ENCODE measurements at places on chromosomes 1 and 21.

DNA sequence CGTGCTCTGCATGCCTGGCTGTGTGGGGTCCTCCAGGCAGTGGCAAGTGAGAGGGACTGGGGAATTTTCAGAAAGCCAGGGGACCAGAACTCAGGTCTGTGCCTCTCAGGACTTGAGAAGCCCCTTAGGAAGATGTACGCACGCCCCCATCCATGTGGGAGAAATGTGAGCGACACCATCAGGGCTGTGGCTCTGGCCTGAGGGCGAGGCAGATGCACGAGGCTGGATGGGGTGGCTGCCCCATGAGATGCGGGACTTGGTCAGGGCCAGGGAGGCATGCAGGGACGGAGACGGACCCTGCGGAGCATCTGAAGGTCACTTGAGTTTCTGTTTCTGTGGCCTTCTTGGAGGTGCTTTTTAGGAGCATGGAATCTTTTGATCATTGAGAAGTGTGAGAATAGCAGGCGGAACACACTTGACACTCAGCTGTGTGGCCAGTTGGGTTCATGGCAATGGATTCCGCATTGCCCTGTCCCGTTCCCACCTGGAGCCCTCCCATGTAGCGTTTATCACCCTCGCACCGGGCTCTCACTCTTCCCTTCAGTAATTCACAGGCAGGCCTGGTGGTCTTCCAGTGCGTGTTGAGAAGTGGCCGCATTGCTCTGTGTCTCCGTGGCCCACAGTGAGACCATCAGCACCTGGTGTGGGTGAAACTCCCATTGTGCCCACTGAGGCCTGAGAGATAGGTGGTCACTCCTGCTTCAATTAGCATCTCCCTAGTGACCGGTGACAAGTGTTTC lies 30.7 kb upstream of the ACTRT2 start:
- no peak for DNase-seq

DNA sequence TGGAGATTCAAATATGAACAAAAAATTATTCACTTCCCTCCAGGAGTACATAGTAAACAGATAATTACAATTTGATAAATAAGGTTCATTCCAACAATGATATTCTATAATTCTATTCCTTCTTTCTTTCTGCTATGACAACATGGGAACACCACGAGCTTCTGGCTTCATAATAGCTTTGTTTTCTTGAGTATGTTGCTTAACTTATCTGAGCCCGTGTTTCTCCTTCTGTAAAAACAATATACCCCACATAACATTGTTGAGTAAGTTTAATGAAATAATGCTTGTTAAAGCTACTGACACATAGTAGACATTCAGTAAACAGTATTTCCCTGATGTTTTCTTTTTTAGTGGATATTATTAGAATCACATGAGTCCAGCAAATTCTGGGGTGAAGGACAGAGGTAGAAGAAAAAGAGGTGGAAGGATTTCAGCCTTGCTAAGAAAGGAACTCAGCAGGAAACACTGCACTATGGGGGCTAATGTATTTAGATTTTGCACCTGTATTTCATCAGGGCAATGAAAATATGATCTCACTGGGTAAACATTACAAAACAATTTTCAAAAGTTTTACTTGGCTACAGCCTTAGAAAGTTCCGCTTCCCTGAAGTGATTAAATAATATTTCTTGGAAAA lies 430.8 kb upstream of the C1orf87 start:
- DNase-seq = no peak

GRCh38 chr1:183989078-183989577 lies 48.4 kb downstream of the COLGALT2 start:
- DNase-seq = no peak

GRCh38 chr1:212749821-212750535 lies 41.6 kb downstream of the NSL1 start:
- DNase-seq = peak; percentile 62

- DNase-seq = no peak
These were observed 76.6 kb downstream of the MAST2 start for GRCh38 chr1:45879885-45880598.

- no peak for DNase-seq
These were observed 1729.9 kb downstream of the NCAM2 start for GRCh38 chr21:22728091-22728490.

- no peak for DNase-seq
These were observed 483.0 kb downstream of the NCAM2 start for GRCh38 chr21:21481239-21481638.

DNA sequence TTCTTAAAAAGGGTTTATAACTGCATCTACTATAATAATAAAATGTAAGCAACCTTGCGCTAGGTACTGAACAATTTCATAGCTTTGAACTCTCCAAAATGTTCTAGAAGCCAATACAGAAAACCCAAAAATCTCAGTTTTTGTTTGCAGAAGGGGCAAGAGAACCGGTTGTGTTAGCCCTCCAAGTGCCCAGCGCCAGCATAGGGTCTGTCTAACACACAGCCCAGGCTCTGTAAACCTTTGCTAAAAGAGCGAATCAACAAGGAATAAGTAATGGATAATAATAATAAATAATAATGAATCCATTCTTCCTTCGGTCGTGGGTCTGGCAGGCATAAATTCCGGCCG lies 333 bp upstream of the CHAF1B start:
- no peak for DNase-seq

- DNase-seq = no peak
These were observed 57.7 kb downstream of the DDR2 start for GRCh38 chr1:162689745-162690671.

GRCh38 chr1:220233927-220234326 lies 38.3 kb downstream of the RAB3GAP2 start:
- DNase-seq = no peak

DNA sequence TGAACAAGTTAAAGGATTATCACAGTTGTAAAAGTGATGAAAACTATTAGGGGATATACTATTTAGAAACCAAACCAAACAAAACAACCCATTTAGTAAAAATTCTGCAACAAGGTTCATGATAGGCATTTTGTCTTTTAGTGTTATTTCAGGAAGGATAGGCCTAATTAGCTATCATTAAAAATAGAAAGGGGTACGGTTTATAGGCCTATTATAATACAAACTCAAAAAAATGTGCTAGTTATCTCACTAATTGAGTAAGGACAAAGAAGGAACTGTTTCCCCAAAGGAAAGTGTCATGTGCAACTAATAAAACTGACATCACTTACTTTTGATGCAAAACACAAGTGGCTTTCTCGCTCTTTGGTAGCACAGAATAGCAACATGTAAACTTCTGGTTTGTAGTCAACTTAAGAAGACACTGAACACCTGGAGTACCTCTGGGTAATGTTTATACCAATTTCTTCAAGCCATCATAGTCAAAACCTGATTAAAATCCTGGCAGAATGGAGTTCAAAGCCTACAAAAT lies 28.5 kb downstream of the SLC16A1 start:
- DNase-seq = no peak

- no peak for DNase-seq
These were observed 5.5 kb downstream of the HIPK1 start for GRCh38 chr1:113934511-113935055.

DNA sequence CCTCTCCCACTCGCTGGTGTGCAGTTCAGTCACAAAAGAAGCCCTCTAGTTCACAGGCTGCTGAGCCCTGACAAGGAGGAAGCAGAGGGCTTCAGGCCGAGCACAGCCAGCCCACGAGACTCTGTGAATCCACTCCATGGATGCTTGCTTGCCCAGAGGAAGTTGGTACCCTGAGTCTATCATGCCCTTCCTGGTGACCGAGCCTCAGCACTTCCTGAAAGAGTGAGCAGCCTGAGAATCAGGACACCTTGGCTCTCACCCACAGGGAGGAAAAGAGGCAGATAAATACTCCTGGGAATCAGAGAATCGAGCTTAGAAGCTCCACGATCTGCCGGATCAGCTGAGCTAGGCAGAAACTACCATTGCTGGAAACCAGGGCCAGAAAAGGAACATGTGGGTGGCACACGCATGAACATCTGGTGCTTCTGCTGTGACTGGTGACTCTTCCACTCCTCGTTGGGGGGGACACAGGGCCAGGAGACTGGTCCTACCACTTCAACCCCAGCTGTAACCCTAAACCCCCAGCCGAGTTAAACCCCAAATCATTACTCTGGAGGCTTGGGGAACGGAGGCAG lies 376.3 kb upstream of the CAMK1G start:
- DNase-seq = no peak

- no peak for DNase-seq
These were observed 61.6 kb upstream of the DEPDC1 start for GRCh38 chr1:68558321-68559026.

- DNase-seq = no peak
These were observed 94.7 kb upstream of the NRIP1 start for GRCh38 chr21:15159382-15160020.

GRCh38 chr1:180504186-180504585 lies 1.8 kb upstream of the ACBD6 start:
- DNase-seq = no peak

GRCh38 chr1:99003581-99004253 lies 944 bp downstream of the PLPPR5 start:
- no peak for DNase-seq

- DNase-seq = no peak
These were observed 1.8 kb downstream of the NCDN start for GRCh38 chr1:35559317-35559944.

DNA sequence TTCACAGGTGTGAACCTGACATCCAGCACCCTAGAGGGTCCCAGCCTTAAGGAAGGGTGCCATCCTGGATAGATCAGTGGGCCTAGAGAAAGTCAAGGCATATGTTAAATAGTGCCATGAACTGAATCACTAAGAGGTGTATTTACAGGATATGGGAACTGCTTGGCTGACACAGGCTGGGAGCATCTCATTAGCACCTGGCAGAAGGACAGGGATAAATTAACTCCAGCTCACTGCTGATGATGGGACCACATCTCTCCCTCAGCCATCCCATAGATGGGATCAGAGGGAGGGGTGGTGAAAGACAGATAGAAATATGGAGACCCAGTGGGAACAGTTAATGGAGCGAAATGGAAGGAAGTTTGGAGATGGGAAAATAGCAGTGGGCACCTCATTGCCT lies 122.0 kb downstream of the IGSF21 start:
- no peak for DNase-seq

- DNase-seq = no peak
These were observed 299.4 kb upstream of the LYPLAL1 start for GRCh38 chr1:218874313-218874712.

DNA sequence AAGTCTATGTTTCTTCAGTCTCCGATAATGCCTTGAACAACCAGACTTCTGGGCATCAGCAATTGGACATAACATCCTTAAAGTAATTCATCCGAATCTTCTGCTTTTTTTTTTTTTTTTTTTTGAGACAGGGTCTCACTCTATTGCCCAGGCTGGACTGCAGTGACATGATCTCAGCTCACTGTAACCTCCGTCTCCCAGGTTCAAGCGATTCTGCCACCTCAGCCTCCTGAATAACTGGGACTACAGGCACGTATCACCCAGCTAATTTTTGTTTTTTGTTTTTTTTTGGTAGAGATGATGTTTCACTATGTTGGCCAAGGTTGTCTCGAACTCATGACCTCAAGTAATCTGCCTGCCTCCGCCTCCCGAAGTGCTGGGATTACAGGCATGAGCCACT lies 23.9 kb upstream of the CFAP126 start:
- DNase-seq = no peak

DNA sequence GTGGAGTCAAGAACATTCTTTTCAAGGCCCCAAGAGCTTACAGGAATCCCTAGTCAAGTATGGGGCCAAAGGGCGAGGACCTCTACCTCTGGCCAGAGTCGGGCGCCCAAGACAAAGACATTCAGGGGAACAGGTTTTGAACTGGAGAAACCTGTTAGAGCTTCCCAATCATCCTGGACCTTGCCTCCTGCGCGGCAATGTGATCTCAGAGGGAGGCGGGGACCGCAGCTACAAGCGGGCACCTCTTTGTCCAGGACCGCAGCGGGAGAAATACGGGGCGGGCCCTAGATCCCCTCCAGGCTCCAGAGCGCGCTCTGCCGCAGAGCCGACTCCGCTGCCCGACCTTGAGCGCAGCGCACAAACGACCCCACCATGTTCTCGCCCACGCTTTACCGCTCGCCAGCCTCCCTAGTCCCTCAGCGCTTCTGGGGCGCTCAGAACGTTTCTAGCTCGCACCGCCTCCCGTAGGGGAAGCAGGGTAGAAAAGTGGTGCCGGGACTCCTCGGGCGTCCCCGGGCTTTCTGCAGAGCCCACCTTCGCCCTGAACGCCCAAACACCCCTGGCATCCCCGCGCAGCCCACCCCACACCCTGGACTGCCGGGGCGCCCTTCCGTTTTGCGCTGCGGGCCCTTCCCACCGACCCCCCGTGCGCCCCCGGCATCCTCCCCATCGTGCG lies 28.1 kb downstream of the RABIF start:
- peak; percentile 8 for DNase-seq

- DNase-seq = no peak
These were observed 15.5 kb downstream of the SLC2A1 start for GRCh38 chr1:42943166-42943565.

DNA sequence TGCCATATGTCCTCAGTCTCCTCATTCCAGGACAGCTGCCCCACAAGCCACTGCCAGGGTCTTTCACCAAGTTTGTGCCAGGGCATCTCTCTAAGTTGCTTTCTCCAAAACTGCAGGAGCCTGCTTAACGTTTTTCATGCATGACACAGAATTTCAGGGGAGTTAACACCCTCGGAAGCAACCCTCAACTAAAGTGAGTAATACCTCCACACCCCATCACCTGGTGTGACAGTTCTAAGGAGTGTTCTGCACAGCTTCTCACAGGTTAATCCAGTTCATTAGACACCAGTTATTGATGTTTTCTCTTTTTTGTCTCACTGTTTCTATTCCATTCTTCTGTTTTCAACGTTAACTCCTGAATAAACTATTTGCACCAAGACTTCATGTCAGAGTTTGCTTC lies 115.0 kb downstream of the BACH1 start:
- no peak for DNase-seq

DNA sequence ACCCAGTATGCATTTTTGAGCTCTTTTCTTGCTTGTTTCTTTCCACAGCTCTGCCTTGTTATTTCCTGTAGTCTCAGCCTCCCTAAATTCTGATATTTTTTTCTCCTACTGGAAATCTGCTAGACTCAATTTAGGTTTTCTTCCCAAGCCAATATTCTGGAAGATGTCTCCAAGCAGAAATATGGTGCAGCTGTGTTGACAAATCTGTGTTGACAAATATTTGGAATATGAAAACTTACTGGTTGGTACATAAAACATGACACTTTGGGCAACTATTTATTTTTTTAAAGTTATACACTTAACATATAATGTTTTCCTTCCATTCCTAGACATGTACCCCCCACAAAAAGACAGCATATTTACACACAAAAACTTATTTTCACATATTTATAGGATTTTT lies 1048.4 kb downstream of the NCAM2 start:
- DNase-seq = no peak

GRCh38 chr1:31122101-31122735 lies 56.7 kb upstream of the PUM1 start:
- no peak for DNase-seq

- DNase-seq = no peak
These were observed 2.3 kb upstream of the NRAS start for GRCh38 chr1:114718661-114719423.

- no peak for DNase-seq
These were observed 209.5 kb upstream of the C1orf174 start for GRCh38 chr1:4109628-4109940.

DNA sequence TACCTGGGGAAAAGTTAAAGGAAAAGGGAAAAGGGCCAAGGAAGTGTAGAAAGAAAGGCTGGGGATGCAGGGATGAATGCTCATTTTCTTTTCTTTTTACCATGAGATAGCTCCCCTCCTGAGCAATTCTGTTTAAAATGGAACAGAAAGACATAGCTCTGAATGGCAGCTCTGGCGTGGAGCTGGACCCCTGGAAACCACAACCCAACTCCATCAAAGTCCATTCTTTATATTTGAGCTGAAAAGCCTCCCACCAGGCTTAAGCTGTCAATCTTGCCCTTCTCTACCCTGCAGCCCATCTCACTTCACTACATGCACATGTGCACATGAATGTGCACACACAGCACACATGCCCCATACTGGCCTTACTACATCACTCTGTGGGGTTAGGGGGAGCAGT lies 69.2 kb downstream of the TNR start:
- DNase-seq = no peak
